ENCODE measurements at places on chromosomes 13 and 19. TPM values are rescaled to one million over a fixed set of nuclear protein-coding genes. Genes with fewer than 3 reads are reported as not detected.

- H3K27me3 ChIP-seq, result no peaks in the 10 kb centered on the region
- H3K36me3 ChIP-seq, result peaks cover 45% of the 10 kb centered on the region
- peaks cover 21% of the 10 kb centered on the region for H3K4me1 ChIP-seq
- DNase-seq, result no peak
- no peak overlapping the region for H3K27ac ChIP-seq
- H3K4me3 ChIP-seq, result no peak overlapping the region
Measured at GRCh38 chr19:41425174-41426115, 1.7 kb downstream of the B3GNT8 start.

DNA sequence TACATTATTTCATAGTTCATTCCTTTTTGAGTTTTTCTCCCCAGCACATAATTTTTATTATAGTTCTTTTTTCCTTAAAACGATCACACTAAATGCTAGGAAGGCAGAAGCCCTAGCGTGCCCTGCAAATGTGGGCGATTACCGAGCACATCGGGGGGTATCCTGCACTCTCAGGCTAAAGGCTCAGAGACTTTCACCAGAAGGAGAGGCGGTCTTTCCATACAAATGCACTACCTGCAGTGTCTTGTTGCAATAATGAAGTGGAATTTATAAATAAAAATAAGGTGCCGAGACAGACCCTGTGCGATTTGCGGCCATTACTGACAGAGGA lies 29.3 kb upstream of the SPACA7 start:
- H3K4me3 ChIP-seq, result no peak overlapping the region
- DNase-seq, result no peak
- no peak overlapping the region for H3K27ac ChIP-seq
- no peaks in the 10 kb centered on the region for H3K27me3 ChIP-seq

DNA sequence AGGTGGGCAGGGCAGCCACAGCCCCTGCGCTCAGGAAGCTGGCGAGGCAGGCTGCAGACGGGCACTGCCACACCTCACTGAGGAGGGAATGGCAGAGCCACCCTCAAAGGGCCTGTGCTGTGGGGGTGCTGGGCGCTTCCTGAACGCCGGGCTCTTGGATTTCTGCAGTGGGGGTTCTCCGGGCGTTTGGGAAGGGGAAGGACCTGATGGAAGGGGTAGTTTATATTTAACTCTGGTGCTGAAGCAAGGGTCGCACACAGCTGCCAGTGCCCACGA lies 10.5 kb downstream of the GNA11 start:
- H3K27me3 ChIP-seq, result no peaks in the 10 kb centered on the region
- H3K4me1 ChIP-seq, result peaks cover 4% of the 10 kb centered on the region
- H3K36me3 ChIP-seq, result no peaks in the 10 kb centered on the region
- H3K4me3 ChIP-seq, result no peak overlapping the region
- DNase-seq, result no peak
- no peak overlapping the region for H3K27ac ChIP-seq

GRCh38 chr13:112647256-112647655 lies 42.6 kb upstream of the ATP11A start:
- no peak overlapping the region for H3K4me3 ChIP-seq
- H3K27ac ChIP-seq, result no peak overlapping the region
- H3K27me3 ChIP-seq, result no peaks in the 10 kb centered on the region

- H3K4me1 ChIP-seq, result no peaks in the 10 kb centered on the region
- no peak for DNase-seq
- no peak overlapping the region for H3K4me3 ChIP-seq
Measured at GRCh38 chr13:36108342-36108741, 22.8 kb downstream of the DCLK1 start.

The FGF9 gene
- total RNA-seq, result not detected

DNA sequence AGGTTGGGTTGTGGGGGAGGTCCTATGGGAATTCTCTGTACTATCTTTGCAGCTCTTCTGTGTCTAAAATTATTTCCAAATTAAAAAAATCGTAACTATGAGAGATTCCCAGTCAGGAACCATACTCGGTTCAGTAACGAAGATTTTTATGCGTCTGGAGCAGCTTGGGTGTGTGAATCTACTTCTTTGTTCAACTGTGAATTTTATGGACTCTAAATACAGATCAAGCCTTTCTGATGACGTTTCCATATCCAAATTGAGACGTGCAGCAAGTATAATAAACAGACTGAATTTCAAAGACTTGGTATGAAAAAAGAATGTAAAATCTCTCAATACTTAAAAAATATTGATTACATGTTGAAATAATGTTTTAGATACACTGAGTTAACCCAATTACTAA lies 30.9 kb downstream of the MLLT1 start:
- DNase-seq, result no peak
- no peaks in the 10 kb centered on the region for H3K27me3 ChIP-seq
- no peaks in the 10 kb centered on the region for H3K36me3 ChIP-seq

DNA sequence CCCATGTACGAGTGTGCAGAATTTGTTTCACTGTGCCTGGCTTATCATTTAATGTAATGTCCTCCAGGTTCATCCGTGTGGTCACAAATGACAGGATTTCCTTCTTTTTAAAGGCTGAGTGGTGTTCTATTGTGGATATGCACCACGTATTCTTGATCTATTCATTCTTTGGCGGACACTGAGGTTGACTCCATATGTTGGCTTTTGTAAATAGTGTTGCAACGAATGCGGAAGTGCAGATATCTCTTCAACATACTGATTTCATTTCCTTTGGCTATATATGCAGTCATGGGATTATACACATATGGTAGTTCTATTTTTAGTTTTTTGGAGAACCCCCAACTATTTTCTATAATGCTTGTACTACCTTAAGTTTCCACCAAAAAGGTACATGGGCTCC lies 13.0 kb downstream of the OR7A5 start:
- H3K36me3 ChIP-seq, result no peaks in the 10 kb centered on the region
- H3K27ac ChIP-seq, result no peak overlapping the region
- H3K4me3 ChIP-seq, result no peak overlapping the region
- no peaks in the 10 kb centered on the region for H3K4me1 ChIP-seq
- H3K27me3 ChIP-seq, result no peaks in the 10 kb centered on the region
- no peak for DNase-seq

All from ascending aorta (tissue), 2 donors.